ENCODE measurements at places on chromosomes 5 and 9. TPM values are rescaled to one million over a fixed set of nuclear protein-coding genes. Genes with fewer than 3 reads are reported as not detected.

DNA sequence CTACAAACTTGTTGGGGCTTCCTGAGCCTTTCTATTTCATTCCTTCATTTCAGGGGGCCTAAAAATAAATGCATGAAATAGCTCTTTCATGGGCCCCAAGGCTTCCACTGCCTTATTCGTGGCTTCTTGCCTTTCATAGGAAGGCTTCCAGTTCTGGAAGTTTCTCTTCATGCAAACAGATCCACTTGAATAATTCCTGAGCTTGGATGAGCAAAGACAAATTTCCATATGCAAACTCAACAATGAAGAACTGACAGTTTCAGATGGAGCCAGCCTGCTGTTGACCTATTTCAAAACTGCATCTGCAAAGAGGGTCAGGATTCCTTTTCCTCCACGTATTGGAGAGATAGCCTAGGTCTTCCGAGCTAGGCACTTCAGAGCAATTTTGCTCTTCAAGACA lies 142.1 kb downstream of the MLLT3 start:
- DNase-seq, result no peak

DNA sequence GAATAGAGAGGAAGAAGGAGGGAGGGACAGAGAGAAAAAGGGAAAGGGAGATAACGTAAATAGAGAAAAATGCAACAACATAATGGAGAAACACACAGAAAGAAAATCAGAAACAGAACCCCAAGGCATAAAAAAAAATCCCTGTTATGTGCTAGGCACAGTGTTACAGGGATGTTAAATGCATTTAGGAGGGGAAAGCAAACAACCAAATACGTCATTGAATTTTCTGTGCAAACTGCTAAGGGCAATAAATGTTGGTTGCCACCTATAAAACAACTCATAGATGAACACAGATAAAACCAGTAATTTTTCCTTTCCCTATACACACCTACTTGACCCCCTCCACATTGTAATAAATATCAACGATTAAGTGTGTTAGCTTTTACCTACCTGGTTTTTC lies 51.3 kb upstream of the ASTN2 start:
- DNase-seq, result no peak

The MUSK gene
- not detected for total RNA-seq

- DNase-seq, result peak; percentile 12
Observed at GRCh38 chr9:137369061-137369787, 53.7 kb downstream of the EXD3 start.

DNA sequence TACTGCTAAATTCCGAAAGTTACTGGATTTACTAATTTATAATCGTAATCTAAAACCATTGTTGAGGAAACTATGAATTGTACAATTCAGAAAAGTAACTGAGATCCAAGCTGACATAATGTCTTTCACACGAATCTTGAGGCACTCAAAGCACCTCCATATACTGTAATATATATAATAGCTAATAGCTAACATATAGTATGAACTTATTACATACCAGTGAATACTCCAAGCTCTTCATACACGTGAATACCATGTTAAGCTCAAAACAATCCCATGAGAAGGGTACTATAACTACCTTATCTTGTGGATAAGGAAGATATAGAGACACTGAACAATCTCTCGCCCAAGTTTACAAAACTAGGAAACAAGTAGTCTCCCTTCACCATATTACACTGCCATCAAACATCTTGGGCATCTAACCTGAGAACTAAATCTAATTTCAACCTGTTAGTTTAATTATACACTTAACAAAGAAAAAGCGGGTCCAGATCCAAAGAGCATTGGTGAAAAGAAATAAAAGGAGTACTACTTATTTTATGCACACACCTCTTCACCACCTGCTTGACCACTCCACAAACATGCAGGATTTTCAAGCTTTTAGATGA lies 1.0 kb downstream of the NUDCD2 start:
- DNase-seq, result no peak

The SLC25A46 gene
- 16.4 TPM for total RNA-seq
